ENCODE measurements at places on chromosomes 12 and 14.
A peak's percentile ranks its signal among the peaks of the same experiment; 100 is the strongest.

GRCh38 chr14:67666750-67667449 is 7.5 kb downstream of the VTI1B start:
- DNase-seq = peak; percentile 48

- no peak for DNase-seq
These were observed 99.2 kb downstream of the PHETA1 start for GRCh38 chr12:111269718-111270117.

DNA sequence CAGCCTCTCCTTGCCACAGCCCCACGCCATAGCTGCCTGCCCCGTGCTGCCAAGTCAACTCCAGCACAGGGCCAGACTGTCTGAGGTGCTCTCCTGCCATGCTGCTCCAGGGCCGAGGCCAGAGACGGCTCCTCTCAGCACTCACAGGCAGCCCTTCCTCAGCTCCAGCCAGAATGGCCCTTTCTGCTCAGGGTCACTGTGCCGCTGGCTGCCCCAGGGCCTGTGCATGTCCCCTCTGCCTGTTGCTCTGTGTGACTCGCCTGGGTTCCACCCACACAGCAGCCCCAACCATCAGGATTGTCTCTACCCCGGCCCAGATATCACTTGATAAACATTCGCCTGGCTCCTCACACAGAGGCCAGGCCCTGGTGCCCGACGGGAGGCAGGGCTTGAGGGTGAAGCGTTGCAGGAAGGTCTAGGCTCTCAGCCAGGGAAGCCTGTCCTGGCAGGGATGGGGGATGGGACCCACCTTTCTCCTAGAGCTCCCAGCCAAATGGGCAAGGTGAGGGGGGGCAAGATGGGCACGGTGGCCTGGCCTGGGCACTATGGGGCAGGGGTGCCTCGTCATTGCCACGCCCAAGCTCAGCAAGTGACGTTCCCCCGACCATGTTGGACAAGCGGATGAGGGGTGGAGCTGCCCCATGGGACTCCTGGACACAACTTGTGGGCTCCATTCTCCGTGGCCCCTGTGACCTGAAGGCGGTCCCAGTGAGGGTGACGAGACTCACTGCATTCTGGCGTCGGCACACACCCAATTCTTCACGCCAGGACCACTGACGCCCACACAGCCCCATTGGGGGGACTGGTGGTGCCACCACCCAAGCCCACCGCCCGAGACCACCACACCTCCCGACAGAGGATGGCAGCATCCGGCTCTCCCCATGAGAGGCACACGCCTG is 27.4 kb upstream of the BTBD6 start:
- no peak for DNase-seq

DNA sequence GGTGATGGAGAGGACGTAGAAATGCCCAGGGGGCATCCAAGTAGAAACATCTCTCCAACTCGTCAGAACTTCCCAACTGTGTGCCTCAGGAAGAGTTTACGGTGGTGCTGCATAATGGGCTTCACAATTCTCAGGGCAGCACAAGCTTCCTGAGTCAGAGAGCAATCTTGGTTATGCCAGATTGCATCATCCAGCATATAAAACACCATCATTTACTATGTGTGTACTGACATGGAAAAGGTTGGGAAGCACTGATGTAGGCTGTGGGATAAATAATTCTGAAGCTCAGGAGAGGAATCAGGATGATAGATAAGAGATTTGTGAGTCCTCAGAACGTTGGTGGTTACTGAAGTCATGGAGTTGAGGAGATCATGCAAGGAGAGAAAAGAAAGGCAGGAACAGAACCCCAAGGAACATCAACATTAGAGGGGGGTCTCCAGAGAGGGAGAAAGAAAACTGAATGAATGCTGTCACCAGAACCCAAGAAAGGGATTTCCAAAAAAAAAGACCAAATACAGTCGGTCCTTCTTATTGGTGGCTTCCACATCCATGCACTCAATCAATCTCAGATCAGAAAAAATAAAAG is 4.7 kb upstream of the NCKAP5L start:
- no peak for DNase-seq

- no peak for DNase-seq
These were observed 57.2 kb upstream of the FICD start for GRCh38 chr12:108457734-108458361.

- DNase-seq = no peak
These were observed 967.9 kb upstream of the SEL1L start for GRCh38 chr14:82501554-82501953.

DNA sequence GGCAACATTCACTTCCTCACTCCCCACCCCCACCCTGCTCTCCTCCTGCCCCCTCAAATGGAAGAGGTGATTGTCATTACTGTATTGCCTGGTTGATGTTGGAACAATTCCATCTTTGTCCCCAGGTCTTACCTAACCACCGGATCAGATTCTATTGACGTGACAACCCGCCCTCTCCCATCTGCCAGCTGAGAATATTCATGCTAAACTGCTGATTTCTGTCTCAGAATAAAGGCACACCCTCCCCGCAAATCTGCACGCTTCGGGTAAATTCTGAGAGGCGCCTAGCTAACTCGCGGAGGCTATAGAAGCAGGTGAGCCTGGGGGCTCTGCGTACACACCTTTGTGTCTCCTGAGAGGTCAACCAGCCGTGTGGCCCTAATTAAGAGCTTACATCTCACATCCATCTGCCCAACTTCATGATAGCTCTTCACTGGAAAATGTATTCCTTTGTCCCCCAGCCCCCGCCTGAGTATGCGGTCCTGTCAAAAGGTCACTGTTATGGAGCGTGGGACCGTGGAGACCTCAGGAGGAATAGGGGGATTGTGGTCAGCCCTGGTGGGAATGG is 1054.3 kb downstream of the VRK1 start:
- DNase-seq = no peak

DNA sequence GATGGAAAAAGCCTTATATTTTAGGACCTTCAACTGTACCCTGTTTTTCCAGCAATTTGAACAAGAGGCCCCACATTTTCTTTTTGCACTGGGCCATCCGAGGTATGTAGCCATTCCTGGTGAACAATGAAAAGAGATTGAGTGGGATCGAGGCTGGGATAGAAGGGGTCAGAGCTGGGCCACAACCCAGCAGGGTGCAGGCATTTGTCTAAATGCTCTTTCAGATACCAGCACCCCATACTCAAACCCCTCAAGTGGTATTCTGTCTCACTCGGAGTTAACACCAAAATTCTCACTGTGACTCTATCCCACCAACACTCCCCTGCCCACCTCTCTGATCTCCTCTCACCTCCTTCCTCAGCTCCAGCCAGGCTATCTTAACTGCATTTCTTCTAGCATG is 26.8 kb downstream of the DUSP6 start:
- no peak for DNase-seq

DNA sequence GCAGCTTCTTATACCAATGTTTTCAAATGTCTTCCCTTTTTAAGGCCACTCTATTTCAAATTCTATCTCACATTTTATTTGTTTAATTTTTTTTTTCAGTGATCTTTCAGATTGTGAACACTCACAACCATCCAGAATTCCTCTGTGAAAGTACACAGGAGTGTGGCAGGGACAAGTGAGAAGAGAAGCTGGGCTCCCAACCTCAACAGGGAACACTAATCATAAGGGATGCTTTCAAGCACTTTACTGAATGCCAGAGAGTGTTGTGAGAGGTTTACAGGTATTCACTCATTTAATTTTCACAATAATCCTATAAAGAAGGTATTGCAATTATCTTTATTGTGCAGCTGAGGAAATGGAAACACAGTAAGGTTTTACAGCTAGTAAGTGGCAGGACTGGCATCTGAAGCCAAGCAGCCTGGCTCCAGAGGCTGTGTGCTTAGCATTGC is 60.1 kb upstream of the PYGL start:
- DNase-seq = no peak

GRCh38 chr14:22303589-22304195 is 285.3 kb downstream of the DAD1 start:
- DNase-seq = no peak

GRCh38 chr12:108732489-108733229 is 1.3 kb upstream of the CORO1C start:
- no peak for DNase-seq

GRCh38 chr14:51394804-51395203 is 154.8 kb downstream of the TMX1 start:
- no peak for DNase-seq

GRCh38 chr14:23469906-23470403 is 452 bp downstream of the NGDN start:
- DNase-seq = no peak

DNA sequence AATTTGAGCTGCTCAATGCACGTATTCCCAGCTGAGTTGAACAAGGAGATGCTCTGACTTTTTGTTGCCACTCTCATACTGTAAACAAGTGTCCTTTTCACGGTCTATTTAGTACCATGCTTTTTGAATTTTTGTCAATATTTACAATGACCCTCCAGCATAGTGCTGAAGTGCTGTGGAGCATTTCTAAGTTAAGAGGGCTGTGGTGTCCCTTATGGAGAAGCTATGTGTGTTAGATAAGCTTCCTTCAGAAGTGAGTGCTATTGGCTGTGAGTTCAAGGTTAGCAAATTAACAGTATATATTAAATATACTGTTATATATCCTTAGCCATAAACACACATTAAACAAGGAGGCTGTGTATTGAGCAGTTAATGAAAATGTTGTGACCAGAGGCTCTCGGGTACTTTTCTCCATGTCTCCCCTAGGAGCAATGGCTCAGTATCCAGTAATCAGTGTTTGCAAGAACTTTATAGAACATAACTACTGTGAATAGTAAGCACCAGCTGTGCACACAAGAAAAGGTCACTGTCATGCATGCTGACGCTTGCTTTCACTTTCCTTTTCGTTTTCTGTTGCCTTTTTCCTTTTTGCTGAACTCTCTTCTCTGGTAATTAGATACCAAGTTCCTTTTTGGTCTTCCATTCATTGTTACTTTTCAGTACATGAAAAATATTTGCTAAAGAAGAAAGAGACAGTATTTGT is 187.2 kb upstream of the NEDD1 start:
- no peak for DNase-seq

- no peak for DNase-seq
These were observed 24.6 kb upstream of the PPFIBP1 start for GRCh38 chr12:27499377-27499776.

GRCh38 chr12:80805106-80805505 is 88.4 kb downstream of the MYF5 start:
- DNase-seq = no peak

DNA sequence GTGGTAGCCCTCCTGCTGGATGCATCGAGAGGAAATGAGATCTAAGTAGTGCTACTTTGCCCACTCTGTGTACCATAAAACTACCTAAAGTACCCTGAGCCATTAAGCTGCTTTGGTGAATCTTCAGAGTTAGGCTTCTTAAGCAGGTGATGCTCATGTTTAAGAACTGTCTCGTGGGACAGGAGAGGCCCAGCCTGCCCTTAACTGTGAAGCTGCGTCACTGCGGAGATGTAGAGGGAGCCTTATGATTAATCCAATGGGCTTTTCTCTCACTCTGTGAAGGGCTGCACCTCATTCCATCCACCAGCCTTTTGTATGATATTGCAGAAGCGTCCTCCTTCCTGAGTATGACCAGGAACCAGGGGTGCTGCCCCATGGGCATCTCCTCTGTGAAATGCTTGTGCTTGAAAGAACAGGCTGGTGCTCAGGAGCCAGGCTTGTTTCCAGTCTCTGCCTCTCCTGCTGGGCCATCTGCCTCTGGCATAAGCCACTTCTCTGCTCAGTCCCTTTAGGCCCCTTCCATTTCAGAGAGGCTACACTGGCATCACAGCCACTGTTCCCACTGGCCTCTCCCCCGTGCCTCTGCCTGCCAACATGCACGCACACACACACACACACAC is 6.8 kb upstream of the CCDC177 start:
- DNase-seq = no peak

DNA sequence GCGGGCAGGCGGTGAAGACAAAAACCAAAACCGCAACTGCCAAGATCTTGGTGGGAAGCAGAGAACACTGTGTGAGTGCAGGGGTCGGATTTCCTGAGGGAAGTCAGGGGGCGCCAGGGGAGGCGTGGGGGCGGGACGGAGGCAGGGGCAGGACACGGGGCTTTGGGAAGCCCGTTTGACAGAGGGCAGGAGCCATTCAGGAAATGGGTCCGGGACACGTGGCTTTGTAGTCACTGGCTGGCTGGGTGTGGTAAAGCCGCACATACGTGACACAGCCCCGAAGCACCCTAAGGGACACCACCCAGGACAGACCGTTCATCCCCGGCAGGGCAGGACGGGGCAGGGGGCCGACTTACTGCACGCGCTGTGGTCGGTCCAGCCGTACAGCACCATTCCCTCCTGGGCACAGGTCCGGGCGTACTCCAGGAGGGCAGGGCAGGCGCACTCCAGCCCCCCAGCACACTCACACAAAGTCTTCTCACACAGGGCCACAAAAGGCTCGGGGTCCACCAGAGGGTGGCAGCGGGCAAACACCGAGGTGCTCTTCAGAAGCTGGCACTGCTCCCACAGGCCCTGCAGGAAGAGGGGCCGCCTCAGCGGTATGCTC is 49.4 kb downstream of the VWF start:
- no peak for DNase-seq

GRCh38 chr12:113347107-113347506 is 11.3 kb upstream of the PLBD2 start:
- DNase-seq = no peak

DNA sequence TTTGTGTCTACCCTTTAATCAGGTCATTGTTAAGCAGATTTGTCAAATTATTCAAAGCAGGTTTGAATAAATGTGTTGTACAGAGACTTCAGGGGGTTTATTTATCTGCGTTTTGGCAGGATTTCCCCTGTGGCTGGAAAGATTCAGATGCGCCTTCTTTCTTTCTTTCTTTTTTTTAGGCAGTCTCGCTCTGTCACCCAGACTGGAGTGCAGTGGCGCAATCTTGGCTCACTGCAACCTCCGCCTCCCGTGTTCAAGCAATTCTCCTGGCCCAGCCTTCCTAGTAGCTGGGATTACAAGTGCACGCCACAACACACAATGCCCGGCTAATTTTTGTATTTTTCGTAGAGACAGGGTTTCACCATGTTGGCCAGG is 6.3 kb upstream of the NANOGNB start:
- no peak for DNase-seq

DNA sequence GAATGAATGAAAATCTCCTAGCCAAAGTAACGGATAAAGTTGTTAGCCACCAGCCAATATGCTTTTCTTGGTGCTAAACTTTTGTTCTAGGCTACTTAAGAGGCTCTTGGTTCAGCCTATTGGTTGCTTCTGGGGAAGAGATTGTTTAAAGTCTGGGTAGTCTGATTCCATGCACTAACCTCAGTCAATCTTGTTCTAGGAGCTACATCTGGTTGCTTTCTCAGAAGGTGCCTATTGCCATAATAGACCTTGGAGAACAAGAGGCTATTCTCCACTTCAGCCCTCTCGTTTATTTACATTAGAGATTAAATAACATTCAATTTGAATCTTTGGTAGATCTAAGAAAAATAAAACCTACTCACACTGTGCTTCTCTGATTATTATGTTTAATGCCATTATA is 40.8 kb upstream of the OTOGL start:
- DNase-seq = no peak

GRCh38 chr12:131251336-131252101 is 297.8 kb downstream of the ADGRD1 start:
- no peak for DNase-seq

DNA sequence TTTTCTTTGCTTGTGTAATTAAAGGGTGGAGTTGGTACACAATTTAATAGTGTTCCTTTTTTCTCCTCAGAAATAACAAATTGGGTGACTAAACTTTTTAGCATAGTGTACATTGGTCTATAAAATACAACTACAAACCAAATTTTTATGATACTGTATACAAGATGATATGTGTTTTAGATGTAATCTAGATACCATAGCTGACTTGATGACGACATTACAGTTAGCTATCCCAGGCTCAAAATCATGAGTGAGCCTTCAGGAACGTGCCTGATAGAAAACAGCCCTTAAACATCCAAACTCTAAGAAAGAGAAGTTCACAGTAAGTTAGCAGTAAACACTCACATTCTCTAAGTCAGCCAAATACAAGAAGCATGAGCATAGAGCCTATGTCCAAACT is 99.0 kb upstream of the SSTR1 start:
- DNase-seq = no peak
